Tongue (tissue), 3 donors: ENCODE measurements at places on chromosomes 4 and X. TPM values are rescaled to one million over a fixed set of nuclear protein-coding genes. Genes with fewer than 3 reads are reported as not detected.

Gene IL2RG
- total RNA-seq: 4.3 TPM

Gene TXK
- 0.82 TPM for total RNA-seq

Gene PSAPL1
- 0.51 TPM for total RNA-seq

Gene PCSK1N
- total RNA-seq: 2.5 TPM

Gene CLTRN
- total RNA-seq: 1.0 TPM

- peak; percentile 49 for DNase-seq
Observed at GRCh38 chrX:71998836-71999509, 88.3 kb downstream of the NHSL2 start.

GRCh38 chr4:141011901-141012315 lies 121.4 kb downstream of the RNF150 start:
- peak; percentile 69 for DNase-seq

DNA sequence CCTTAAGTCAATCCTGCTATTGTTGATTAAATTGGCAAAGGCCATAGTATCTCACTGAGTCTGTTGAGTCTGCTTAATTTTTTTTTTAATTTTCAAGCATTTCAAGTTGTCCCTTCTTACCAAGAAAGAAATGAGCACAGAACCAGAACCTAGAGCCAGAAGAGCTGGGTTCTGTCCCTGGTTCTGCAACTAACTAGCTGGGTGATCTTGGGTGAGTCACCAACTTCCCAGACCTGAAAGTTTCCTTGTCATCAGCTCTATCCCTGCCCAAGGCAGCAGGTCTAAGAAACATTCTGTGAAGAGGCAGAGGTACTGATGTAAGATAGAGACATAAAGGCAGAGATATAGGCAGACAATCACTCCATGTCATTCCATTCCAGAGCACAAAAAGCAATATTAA lies 17.3 kb downstream of the TEC start:
- DNase-seq: no peak

GRCh38 chr4:87078987-87079486 lies 141.4 kb downstream of the KLHL8 start:
- no peak for DNase-seq

- DNase-seq: no peak
Observed at GRCh38 chr4:83408908-83409307, 46.7 kb downstream of the HELQ start.

- DNase-seq: no peak
Observed at GRCh38 chr4:43587758-43588157, 695.2 kb downstream of the GRXCR1 start.

DNA sequence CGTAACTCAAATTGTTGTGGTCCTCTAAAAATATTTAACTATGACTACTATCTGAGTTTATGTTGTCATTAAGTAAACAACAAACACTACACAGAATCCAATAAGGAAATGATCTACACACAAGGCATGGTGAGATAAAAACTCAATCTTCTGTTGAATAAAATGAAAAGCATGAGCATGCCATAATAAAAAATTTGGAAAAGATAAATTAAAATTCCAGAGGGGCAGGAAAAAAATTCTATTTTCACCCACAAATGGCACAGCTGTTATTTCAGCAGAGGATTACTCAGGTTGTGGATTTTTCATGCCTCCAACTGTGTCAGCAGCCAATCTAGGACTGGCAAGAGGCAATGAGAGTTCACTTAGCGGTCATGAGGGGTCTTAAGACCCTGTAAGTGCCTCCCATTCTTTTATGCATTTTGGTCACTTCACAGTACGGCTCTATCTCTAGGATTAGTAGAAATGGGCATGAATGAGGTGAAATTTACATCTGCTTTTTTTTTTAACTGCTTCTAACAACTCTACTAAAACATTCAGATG lies 639.8 kb upstream of the DIPK2B start:
- DNase-seq: peak; percentile 12

DNA sequence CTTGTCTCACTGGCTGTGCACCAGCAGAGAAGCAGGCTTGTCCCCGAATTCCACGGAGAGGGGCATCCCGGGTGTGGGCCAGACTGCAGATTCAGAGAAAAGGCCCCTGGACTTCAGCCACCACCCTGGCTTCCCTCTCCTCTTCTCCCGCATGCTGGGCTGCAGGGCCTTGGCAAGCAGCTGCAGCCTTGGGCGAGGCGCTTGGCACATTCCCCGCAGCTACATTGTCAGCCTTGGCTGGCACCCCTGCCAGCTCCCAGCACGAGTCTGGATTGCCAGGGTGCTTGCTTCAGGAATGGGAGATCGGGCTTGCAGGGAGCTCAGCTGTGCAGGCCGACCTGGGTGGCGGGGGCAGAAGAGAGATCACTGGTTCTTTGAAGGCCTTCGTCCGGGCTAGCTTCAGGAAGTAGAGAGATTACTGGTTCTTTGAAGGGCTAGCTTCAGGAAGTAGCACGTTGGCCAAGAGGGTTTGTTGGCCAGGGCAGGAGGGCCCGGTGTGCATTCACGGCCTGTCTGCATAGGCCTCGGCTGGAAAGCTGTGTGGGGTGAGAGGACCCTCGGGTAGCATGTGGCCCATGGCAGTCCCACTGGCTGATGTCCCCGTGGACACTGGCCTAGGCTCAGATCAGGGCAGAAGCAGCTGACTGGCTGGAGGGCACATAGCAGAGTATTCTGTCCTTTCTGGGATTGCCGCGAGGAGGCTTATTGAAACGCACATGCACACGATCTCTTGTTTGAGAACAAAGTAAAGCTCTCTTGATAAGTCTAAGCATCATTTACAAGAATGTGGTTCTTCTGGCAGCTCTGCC lies 2.7 kb downstream of the ABCD1 start:
- peak; percentile 79 for DNase-seq

DNA sequence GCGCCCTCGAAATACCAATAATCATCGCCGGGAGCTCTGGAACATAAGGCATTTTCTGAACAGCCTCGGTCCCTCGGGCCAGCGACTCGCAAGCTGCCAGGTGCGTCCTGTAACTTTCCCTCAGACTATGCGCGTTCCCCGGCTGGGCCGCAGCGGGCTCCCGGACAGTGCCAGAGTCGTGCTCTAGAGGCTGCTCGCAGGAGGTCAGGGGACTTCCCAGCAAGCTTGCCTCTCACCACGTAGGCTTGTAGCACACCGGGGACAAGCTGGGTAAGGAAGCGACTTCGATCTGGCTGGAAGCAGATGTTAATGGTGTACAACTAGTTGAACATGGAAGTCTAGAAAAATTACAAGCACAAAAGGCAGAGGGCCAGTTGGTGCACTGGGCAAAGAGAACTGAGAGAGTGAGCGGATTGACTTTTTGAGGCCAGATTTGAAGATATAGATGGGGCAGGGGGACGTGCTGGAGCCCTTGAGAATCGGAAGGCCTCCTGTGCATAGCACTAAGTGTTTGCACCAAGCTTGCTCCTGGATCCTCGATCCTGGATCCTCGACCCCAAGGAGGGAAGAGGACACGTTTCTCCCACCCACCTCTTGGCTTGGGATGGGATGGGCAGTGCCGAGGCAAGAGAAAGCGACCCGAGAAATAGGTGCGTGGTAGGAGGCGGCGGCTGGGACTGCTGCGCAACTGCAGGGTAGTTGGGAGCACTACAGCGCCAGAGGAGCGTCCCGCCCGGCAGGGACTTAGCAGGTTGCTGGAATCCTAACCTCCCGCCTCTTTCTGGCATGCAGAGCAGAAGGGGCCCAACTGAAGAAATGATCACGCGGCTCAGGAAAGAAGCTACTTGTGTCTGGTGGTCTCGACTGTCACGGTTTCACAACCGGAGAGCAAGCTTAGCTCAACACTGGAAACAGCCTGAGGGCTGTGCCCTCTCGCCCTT lies 19.9 kb upstream of the ZIC3 start:
- no peak for DNase-seq

DNA sequence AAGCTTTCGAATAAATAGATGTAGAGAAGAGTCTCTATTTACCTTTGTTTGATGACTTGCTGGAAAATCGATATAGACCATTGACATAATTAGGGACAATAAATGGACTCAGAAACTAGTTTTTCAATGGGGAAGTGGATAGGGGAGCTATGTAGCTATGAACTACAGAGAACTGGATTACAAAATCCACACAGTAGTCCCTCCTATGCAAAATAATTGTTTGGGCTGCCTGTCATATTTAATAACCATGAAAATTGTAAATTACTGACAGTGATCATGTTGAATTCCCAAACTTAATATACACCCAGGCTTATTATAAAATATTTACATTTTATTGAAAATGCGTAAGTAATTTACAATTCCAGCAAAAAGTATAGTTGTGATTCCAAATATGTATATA lies 333.1 kb upstream of the FAM241A start:
- DNase-seq: no peak

DNA sequence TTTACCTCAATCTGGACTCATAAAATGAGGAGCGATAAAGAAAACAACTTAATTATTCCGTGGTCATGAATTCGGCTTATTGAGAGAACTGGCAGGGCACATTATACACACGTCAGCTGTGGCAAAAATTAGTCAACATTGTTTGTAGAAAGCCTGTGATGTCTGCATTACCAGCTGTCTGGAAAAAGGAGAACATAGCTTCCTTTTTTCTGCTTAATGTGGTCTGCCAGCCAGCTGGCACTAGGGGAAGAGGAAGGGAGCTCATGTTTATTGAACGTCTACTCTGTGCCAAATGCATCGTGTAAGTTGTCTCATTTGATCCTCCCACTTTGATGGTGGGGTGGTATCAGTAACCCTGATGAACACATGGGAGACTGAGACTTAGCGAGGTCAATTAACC lies 367.6 kb downstream of the ARHGAP24 start:
- DNase-seq: peak; percentile 94

- DNase-seq: no peak
Observed at GRCh38 chr4:978957-979701, 5.8 kb upstream of the DGKQ start.
